ENCODE measurements at places on chromosomes 2 and 18.

- no peak for DNase-seq
Observed at GRCh38 chr2:200466425-200467418, 43.1 kb downstream of the KCTD18 start.

DNA sequence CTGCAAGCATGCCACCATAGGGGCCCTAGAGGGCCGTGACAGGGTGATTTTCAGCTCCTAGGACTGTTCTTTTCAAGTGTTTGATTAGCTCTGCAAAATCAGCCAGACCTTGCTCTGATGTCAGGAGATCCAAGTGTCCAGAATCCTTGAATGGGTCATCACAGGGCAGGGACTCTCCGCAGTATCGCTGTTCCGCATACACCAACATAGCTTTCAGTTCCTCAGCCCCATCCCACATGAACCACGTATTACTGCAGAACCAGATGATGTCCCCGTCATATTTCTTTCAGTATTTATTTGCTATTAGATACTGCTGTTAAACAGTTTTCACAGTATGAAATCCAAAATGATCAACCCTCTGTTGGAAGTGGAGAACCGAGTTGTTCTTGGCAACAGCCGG lies 46.6 kb upstream of the RFX8 start:
- DNase-seq, result no peak

DNA sequence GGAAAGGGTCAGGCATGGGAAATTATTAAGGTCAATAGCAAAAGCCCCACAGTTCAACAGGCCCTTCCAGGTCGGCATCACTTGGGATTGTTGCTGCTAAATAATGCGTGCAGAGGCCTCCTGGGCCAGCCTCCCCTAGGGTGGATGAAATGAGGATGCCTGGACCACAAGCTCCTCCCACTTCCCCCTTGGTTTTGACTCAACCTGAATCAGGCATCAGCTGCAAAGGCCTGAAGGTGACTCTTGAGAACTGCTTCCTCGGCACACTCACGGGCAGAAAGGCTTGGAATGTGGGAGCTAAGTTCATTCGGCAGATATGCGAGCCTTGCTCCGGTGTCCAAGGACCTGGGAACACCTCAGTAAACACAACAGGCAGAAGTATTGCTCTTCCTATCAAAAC lies 69.3 kb downstream of the MBP start:
- DNase-seq, result no peak

DNA sequence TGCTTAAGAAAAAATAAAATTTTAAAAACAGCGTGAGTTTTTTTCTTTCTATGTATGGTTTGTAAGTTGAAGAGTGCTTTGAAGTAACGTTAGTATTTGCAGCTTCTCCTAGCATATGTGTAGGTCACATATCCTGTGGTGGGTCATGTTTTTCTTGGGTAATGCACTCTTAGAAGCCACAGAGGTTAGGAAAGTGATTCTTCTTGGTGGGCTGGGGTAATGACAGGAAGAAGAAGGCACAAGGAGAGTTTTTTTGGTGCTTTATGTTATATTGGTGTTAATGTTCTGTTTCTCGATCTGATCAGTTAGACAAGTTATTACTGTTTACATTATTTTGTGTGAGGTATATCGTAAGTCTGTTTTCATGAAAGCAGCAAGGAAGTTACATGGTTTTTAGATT lies 109.0 kb downstream of the ICA1L start:
- DNase-seq, result no peak

- no peak for DNase-seq
Observed at GRCh38 chr2:41867553-41867952, 180.3 kb upstream of the PKDCC start.

GRCh38 chr2:74461187-74462053 lies 3.2 kb downstream of the WBP1 start:
- no peak for DNase-seq

DNA sequence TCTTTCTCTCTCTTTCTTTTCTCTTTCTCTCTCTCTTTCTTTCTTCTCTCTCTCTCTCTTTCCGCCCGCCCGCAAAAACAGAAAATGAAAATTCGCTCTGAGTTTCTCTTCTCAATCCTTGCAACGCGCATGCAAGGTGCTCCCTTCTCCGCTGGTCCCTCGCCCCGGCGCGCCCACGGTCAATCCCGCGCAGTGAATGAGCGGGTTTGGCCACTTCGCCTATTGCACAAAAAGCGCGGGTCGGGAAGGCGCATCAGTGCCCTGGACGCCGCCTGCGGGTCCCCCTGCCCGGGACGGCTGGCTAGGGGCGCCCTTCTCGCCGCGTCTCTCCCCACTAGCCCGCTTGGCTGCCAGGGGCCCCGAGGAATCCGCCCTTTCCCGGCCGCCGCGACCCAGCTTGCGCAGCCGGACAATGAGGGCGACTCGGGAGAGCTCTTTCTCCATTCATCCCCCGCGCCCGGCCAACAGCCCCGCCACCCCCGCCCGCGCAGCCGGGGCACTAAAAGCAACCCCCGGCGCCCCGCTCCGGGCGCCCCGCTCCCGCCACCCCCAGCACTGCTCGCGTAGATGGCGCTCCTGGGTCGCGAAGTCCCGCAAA lies 706 bp downstream of the LAMA1 start:
- peak; percentile 80 for DNase-seq

DNA sequence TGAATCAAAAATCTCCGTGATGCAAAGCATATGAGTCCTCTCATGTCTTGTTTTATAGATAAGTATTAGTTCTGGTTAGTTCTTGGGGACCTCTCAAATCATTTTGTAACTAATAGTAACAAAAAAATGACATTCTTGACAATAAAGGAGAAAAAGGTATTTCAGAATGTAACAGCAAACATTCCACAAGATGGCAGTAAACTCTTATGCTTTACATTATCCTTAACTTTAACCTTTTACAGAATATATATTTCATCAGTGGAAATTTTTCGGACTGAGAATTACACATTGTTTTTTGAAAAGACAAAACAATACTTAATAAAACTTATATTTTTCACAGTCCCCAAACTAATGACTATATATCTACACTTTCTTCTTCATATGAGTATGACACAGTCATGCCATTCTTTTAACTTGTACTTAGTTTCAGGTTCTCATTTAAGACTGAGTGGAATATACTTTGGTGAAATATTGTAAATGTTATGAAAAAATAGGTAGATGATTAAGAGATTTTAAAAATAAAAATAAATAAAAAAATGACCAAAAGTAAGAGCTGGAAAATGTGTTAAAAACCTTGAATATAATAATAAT lies 142.9 kb upstream of the NXPH2 start:
- DNase-seq, result no peak

- no peak for DNase-seq
Observed at GRCh38 chr2:104793966-104794365, 59.9 kb upstream of the POU3F3 start.

- no peak for DNase-seq
Observed at GRCh38 chr2:65813631-65814173, 381.3 kb upstream of the SPRED2 start.

DNA sequence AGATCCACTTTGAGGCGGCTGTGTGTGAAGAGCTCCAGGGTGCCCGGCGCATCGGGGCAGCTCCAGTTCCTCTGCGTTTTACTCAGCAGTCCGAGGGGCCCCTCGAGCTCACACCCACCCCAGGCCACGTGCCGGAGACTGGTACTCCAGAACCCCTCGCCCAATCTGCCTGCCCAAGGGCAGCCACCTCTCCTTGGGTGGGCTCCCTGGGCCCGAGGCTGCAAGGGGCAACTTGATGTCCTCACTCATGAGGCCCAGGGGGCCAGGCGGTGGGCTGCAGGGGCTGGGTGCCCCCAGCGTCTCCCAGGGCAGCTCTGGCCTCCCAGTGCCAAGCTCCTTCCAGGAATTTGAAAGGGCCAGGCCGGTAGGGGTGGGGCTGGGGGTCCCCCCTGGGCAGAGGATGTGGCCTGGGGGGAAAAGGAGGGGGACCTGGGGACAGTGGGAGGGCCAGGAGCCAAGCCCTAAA lies 16.7 kb downstream of the RAMP1 start:
- DNase-seq, result no peak

- DNase-seq, result no peak
Observed at GRCh38 chr2:30847841-30848240, 40.6 kb upstream of the CAPN13 start.

- no peak for DNase-seq
Observed at GRCh38 chr2:15298770-15299169, 262.4 kb downstream of the NBAS start.

GRCh38 chr2:180314086-180314485 lies 307.0 kb upstream of the CWC22 start:
- DNase-seq, result no peak

DNA sequence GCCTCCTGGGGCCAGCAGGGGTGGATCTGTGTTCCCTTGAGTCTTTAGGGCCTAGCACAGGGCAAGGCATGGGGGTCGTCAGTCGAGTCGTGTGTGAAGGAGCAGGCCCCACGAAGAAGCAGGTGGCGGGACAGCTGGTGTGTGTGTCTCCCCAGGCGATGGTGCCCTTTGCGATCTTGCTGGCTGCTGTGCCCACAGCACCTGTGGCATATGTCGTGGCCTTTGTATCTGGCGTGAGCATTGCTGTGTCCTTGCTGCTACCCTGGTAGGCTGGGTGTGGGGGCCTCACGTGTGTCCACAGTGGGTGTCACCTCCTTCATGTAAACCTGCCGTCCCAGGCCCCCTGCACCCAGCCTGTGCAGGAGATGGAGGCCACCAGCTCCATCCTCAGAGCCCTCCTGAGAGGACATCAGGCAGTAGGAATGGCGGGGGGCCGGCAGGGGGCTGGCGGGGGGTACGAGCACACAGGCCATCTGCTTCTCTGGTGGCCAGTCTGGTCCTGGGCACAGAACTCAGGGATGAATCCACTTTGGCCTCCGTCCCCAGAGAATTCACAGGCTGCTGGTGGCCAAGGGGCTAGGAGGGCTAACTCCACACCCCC lies 13.2 kb downstream of the MFSD2B start:
- no peak for DNase-seq

GRCh38 chr2:152246686-152247336 lies 71.2 kb upstream of the STAM2 start:
- no peak for DNase-seq

DNA sequence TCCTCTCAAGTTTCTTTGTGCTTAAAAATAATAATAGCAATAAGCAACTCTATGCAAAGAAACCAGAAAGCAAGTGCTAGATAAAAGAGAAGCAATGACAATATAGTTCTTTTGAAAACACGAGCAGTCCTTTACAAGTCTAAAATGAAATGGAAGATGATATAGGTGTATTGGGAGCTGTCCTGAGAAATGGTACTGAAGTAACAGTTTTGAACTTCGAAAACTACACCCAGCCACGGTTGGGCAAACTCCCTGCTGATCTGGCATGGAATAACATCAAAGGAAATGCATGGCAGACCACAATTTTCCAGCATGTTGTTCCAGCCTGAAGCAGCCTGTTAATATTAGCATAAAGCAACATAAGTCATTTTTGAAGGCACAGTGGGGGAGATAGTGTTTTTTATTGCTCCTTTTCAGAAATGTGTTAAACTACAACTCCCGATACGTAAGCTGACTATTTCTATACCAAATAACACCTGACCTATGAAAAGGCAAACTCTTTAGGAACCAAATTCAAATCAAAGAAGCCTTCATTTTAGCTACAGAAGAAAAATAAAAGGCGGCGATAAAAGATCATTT lies 596.1 kb upstream of the KLHL29 start:
- DNase-seq, result no peak

- DNase-seq, result no peak
Observed at GRCh38 chr18:45287531-45287930, 327.7 kb upstream of the SLC14A2 start.

- peak; percentile 57 for DNase-seq
Observed at GRCh38 chr2:17148407-17149145, 369.7 kb downstream of the RAD51AP2 start.

DNA sequence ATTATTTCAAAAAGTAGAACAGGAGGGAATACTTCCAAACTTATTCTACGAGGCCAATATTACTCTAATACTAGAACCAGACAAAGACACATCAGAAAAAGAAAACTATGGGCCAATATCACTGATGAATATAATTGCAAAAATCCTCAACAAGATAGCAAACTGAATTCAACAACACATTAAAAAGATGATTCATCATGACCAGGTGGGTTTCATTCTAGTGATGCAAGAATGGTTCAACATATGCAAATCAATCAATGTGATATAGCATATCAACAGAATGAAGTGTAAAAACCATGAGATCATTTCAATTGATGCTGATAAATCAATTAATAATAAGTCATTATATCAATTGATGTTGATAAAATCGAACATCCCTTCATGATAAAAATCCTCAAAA lies 22.4 kb upstream of the EML6 start:
- no peak for DNase-seq

DNA sequence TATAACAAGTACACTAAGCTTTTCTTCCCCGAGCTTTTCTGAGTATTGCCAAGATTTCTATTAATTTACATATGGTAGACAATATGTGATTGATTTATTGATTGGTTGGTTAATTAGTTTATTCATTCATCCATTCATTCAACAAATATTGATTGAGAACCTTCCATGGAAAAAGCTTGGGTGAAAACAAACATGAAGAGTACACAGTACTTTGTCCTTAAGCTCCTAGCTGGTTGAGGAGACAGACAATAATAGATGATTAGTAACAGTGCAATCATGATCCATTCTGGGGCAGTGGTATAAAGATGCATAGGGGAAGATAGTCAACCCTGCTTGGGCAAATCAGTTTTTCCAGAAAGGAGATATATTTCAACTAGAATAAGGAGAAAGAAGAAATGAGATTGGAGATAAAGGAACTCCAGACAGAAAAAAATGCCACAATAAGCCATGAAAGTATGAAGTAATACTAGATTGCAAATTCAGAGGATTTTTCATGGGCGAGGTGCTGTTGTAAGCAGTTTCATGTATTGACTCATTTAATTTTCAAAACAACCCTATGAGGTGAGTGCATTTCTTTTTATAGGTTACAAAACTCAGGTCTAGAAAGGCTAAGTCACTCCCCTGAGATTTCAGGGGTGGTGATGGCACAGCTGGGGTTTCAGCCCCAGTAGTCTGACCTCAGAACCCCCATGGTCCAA lies 129.5 kb downstream of the RND3 start:
- DNase-seq, result no peak

DNA sequence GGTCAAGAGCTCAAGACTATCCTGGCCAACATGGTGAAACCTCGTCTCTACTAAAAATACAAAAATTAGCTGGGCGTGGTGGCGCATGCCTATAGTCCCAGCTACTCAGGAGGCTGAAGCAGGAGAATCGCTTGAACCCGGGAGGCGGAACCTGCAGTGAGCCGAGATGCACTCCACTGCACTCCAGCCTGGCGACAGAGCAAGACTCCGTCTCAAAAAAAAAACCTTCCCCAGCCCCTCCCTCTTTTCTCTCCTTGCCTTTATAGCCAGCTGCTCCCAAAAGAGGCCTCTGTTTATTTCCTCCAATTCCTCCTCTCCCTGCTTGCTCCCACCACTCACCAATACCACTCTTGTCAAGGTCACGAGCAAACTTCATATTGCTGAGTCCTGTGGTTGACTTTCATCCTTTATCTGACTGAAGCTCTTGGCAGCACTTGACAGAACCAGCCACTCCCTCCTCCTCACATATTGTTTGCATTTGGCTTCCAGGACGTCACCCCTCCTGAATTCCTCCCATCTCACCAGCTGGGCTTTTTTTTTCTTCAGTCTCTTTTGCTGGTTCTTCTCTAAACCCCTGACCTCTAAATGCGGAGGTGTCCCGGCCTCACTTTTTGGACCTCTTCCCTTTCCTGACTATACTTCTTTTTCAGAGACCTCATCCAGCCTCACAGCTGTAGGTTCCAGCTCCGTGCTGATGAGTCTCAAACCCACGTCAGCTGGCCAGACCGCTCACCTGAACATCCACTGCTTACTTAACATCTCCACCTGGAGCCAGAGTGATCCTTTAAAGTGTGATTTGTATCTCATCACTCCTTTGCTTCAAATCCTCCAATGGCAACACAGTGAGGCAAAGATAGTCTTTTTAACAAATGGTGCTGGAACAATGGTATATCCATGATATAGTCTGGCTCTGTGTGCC lies 84.6 kb upstream of the CAB39 start:
- no peak for DNase-seq
